Stimulated activated CD4-positive, alpha-beta T cell treated with anti-CD3 and anti-CD28 coated beads, Interleukin-4, amount 100 ng/mL, for 24 hours (primary cell): ENCODE measurements at places on chromosomes 3 and 15.

DNA sequence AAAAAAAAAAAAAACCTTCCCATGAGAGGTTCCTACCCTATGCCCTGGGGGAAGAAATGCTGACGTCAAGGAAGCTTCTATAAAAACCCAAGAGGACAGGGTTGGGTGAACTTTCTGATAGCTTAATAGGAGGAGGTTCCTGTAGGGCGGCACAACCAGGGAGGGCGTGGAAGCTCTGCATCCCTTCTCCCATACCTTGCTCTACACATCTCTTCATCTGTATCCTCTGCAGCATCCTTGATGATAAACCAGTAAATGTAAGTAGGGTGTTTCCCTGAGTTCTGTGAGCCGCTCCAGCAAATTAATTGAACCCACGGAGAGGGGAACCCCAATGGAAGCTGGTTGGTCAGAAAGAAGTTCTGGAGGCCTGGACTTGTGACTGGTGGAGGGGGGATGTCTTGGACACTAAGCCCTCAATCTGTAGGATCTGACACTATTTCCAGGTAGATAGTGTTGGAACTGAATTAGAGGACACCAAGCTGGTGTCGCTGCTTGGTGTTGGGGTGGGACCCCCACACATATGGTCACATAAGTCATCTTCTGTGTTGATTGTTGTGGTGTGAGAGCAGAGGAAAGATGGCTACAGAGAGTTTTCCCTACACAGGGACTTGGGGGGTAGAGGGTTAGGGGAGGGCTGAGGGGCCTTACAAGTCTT, 91.5 kb downstream of the ST6GAL1 start:
- DNase-seq: no peak

GRCh38 chr3:187743195-187744141, 1.8 kb downstream of the BCL6 start:
- DNase-seq: peak; percentile 75

DNA sequence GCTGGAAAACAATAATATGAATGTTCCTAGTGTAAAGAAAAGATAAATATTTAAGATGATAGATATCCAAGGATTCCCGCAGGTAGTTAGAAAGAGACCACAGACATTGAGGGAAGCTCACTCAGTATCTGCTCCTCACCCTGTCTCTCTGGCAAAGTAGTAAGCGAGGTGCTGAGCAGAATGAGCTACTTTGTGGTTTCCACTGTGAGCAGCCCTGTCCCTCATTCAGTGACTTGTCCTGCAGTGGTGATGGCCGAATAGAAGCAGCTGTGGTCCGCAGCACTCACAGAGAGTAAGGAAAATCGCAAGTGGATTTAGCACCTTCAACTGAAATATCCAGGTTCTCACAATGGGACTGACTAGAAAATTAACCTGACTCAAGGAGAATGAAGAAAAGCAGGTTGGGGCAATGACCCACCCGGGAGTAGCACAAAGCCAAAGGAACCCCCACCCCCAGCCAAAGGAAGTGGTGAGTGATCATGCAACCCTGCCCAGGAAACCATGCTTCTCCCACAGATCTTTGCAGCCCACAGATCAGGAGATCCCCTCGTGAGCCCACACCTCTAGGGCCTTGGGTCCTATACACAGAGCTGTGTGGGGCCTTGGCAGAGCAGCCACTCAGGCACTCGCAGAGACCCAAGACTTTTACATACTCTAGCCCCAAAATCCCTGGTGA, 21.8 kb upstream of the SLC25A38 start:
- peak; percentile 44 for DNase-seq

GRCh38 chr3:187112934-187113793, 26.1 kb downstream of the RPL39L start:
- no peak for DNase-seq

DNA sequence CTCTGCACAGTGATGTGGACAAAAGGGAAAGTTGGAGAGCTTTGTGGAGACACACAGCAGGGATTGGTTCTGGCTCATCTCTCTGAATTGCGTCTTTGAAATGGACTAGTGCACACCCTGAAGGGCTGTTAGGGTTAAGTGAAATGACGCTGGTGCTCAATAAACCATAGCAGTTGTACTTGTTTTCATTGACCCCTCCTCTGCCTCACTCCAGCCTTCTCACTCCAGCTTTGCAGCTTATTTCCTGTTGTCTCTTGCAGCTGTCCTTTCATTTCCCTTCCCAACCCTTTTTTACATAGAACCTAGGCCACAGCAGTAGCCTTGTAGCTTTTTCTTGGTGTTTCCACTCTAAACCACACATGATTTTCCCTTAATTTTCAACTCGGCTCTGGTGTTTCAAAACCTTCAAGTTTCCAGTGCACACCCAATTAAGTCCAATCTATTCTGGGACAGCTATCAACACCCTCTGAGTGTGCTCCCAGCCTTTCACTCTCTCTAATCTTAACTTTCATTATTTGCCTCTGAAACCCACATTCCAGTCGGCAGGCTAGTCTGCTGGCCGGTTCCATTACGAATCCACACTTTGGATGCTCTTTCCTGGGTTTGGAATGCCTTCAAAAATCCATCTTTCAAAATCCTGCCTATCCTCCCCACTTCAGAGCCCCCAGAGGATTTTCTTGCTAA, 6.4 kb downstream of the C3orf52 start:
- no peak for DNase-seq

DNA sequence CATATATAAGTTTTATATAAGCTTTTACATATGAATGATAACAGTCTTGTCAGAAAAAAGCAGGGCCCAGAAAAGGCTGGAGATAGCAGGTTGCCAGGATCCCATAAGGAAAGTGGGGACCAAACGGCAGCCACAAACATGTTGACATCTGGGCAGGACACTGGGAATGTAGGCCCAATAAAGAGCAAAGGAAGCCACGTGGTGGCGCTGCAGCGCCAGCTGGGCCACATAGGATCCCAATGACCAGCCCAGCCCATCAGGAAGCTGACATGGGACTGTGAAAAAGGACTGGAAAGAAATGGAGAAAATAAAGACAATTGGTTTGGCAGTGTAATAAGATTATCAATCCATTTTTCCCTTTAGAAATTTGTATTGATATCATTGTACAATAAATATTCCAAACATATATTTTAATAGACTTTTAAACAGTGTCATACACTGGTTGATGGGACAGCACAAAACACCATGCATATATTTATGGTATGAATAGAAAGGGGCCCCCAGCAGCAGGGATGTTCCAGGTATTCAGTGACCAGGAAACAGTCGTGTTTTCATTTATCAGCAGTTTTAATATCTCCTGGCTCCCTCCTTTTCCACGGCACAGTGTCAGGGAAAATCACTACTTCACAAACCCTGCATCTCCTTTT, 89.0 kb upstream of the STRIT1 start:
- DNase-seq: no peak

DNA sequence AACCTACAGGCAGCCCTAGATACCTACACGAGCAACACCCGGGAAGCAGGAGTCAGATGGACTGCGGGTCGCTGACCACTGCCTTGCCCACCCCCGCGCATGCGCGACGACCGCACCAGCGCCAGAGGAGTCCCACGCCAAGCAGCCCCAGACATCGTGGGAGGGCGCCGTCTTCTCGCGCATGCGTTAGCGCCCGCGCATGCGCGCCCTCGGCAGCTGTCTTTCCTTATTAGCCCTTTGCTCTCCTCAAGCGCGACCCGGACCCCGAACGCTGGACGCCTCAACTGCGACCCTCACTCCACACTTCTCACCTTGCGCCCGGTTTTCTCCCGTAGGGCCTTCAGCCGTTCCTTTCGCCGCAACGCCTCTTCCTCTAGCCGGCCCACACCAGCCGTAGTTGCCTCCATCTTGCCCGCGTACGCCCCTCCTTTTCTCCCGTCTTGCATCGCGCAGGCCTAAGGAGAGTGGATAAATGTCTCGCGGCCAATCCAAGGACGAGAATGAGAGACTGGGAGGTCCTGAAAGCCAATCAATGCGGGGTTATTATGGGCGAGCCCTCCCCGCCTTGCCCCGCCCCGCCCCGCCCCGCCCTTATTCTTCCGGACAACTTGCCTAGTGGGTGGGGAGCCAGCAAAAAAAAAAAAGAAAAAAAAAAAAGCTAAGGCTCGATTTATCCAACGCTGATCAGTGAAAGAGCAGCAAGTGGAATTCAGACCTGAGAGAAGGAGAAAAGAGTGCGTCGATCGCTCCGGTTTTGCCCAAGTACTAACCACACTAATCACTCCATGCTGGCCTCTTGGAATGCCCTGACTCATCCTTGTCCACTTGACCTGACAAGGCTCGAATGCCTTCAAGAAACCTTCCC, at the start of gene CCDC12:
Gene CCDC12 (minus strand): TSS at position 420 of the 865 bp plus-strand sequence. CDS start 13 bp downstream, at position 407.
- peak; percentile 96 for DNase-seq

DNA sequence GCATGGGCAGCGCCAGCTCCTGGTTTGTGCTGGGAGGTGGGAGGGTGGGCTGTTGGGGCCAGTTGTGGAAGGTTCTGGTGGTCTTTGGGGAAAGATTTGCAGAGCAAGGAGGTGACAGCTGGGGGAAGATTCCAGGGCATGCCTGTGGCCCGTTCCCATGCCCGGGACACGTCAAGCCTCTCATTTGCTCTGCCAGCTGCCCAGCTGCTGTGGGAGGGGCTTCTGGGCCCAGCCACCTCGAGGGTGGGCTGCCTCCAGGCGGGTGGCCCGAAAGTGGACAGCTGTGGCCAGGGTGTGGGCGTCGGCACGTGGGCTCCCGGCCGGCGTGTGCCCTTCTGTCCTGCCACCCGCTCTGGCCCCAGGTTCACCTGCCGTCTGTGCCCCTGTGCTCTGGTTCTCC, 17.2 kb downstream of the PLXNA1 start:
- DNase-seq: no peak

DNA sequence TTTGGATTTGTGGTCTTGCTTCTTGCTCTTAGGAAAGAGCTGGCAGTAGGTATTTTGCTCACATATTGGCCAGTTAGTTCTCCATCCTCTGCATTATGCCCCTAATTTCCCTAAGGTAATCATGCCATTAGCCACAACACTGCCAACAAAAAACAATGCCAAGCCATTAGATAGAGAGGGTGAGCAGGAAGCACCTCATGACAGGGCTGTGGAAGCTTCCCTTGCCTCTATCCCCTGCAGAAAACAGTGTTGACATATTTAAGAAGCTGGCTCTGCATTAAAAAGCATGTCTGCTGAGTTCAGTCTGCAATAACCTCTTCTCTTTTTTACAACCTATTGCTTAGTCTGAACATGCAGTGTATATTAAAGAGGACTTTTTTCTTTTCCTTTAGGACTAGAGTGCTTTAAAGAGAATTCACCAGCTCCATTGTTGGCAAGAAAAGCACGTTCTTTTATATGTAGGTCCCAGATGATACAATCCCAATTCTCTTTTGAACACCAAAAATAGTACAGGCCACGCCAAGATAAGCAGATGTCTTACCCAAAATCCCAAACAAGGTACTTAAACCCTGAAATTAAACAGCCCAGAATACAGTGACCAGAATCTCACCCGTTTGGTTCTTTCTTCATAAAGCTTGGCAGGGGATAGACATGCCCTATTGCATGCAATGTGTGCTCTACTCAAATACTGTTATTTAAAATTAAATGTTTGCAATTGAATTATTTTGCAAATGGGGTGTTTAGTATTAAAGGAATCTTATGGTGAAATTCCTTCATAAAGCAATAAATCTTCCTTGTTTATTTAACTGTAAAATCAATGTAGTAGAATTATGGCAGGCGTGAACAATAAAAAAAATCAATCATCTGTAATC, 93.7 kb upstream of the UBE3A start:
- no peak for DNase-seq

GRCh38 chr3:72997421-72997961, 880 bp downstream of the PPP4R2 start:
- peak; percentile 51 for DNase-seq

GRCh38 chr15:73782344-73782959, 29.3 kb upstream of the INSYN1 start:
- no peak for DNase-seq

DNA sequence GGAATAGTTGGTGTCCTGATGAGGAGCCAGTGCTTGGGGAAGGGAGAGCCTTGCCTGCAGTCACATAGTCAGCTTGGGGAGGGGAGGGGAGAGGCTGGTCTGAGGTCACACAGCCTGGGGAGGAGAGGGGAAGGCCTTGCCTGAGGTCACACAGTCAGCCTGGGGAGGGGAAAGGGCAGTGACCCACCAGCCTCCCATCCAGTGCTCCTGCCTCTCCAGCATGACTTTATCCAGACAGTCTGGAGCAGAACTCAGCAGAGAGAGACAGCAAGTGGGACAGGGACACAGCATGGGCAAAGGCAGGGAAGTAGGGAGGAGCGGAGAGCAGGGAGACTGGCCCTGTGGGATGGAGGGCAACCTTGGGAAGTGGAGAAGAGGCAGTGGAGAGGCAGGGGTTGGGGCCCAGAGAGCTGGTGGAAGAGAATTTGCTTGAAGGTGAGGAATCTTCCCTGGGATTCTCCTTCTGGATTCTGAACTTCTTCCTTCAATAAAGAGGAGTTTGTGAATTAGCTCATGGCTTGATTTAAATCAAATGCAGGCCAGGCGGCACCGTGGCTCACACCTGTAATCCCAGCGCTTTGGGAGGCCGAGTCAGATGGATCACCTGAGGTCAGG, 64.5 kb downstream of the CORO2B start:
- DNase-seq: no peak

GRCh38 chr3:17805461-17805940, 63.1 kb upstream of the TBC1D5 start:
- DNase-seq: no peak

GRCh38 chr3:129651435-129652202, 45.1 kb upstream of the PLXND1 start:
- no peak for DNase-seq

- DNase-seq: no peak
Measured at GRCh38 chr15:88788816-88789215, 14.4 kb upstream of the ACAN start.

DNA sequence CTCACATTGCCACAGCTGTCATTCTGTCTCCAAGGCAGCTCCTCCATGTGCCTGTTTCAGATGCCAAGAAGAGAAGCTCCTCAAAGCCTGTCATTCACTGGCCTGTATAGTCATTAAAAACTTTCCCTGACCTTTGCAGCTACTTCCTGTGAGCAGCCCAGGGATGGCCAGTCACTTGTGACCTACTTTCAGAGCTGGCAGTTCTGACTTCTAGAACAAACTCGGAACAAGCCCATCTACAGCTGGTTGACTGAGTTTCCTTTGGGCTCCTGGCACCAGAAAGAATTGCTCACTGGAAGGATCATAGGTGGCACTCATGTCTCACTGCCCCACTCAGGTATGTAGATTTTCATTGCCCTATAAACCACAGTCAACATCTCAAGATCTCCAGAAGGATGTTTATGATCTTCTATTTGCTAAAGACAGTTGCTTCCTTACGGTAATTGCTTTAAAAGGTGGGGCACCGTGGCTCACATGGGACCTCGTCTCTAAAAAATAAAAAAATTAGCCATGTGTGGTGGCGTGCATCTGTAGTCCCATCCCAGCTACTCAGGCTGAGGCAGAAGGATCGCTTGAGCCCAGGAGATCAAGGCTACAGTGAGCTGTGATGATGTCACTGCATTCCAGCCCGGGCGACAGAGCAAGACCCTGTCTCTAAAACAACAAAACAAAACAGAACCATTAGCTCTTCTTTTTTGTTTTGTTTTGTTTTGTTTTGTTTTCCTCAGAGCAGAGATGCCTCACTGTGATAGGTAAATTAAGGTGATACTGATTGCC, 11.2 kb upstream of the ATP13A3 start:
- no peak for DNase-seq

DNA sequence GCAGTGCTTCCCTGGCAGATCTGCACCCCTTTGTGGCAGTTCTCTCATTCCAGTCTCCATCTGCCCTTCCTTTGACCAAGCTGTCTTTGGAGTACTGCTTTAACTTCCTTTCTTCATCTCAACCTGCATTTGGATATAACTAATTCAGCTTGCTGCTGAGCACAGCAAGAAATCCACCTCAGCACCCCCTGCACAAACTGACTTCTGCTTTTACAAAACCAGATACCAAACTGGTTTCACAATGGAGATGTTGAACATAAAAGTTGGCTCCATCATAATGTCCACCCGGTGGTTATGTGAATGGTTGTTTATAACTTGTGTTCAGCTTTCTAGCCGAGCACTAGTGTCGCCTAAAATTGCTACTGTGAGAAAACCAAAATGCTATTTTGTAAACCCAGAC, 341.1 kb upstream of the SEMA6D start:
- no peak for DNase-seq
